ENCODE measurements at places on chromosomes 13 and 19. TPM values are rescaled to one million over a fixed set of nuclear protein-coding genes. Genes with fewer than 3 reads are reported as not detected.

Gene ANKLE1
- total RNA-seq, result 0.68 TPM

Gene CPT1C
- total RNA-seq, result 19.1 TPM

Gene ZNF98
- not detected for total RNA-seq

Gene GADD45GIP1
- 19.5 TPM for total RNA-seq

Gene VSTM1
- total RNA-seq, result not detected

Gene TLE6
- 2.7 TPM for total RNA-seq

Gene LPAR2
- 1.0 TPM for total RNA-seq

Gene ZNF708
- 9.7 TPM for total RNA-seq

Gene ATP13A1
- total RNA-seq, result 36.8 TPM

Gene FGF14
- total RNA-seq, result 0.34 TPM

Gene B3GNT8
- total RNA-seq, result 2.6 TPM

Gene CSNK1A1L
- total RNA-seq, result not detected

Gene C19orf85
- total RNA-seq, result not detected

Gene ZIM2
- total RNA-seq, result not detected

Gene ZNF534
- not detected for total RNA-seq

Gene PROSER3
- 3.3 TPM for total RNA-seq

Gene CD70
- 0.14 TPM for total RNA-seq

All from dermis blood vessel endothelial cell (primary cell).